Hippocampal formation (tissue), 2 donors: ENCODE measurements at places on chromosomes 13 and 19.

DNA sequence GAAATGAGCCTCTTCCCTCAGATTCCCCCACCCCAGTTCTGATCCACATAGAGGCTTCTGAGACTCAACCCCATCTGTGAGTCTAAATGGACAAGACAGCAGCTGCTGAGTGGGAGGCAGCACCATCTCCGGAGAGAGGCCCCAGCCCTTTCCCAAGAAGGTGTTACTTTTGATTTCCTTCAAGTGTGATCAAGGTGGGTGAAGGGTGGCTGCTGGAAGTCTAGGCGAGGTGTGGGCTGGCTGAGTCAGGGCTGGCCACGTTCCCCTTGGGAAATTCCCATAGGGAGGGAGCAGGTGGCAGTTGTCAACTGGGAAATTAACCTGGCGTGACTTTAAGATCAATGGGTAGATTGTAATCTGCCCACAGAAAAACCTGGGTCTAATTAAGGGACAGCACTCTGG is 148.0 kb downstream of the FOXO1 start:
- no peak for DNase-seq

DNA sequence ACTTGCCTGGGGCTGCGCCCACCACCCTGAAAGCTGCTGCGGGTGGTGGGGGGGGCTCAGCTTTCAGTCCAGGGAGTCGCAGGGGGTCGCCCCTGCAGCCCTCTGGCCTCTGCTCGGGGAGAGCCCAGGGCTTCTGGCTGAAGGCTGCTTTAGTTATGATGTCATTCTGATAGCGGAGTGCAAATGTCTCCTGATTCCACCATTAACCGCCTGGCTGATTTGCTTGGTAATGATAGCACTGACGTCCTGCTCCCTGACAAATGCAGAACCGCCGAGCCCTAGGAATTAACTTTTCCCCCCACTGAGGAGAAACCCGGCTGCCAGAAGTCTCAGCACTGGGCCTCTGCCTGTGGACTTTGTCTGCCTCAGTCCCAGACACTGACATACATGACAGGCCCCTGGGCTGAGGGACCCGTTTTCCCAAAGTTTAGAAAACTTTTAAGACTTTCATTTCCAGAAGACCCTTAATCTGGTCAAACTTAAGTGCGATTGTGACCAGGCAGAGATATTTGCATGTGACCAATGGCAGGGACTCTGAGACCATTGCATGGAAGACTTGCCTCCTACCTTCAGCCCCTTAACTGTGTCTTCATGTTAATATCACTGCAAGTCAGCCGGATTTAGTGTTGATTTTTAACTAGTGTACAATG is 142.5 kb upstream of the ZNF536 start:
- peak; percentile 26 for DNase-seq

GRCh38 chr19:51439021-51439465 is 19.2 kb downstream of the SIGLEC8 start:
- DNase-seq: no peak

DNA sequence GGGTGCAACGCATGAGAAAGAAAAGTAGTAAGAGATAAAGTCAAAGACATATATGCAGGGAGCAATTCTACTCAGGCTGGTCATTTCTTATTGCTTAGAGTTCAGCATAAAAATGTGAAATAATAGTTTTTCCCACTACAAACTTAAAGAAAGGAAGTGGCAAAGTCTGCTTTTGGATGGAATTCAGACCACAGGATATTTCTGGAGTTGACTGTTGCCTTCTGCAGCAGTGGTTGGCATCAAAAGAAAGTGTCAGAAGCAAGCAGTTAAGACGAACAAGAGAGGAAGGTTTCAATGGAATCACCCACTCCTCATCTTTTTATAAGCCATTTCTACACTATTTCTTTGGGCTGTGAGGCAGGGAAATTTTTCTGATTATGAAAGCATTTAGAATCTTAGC is 36.2 kb upstream of the TRPC4 start:
- DNase-seq: no peak
